ENCODE measurements at places on chromosomes 12 and 14. TPM values are rescaled to one million over a fixed set of nuclear protein-coding genes. Genes with fewer than 3 reads are reported as not detected.

Gene SERPINA3
- total RNA-seq: 200 TPM

GRCh38 chr12:120361506-120362208 is 7.3 kb downstream of the MSI1 start:
- no peaks in the 10 kb centered on the region for H3K36me3 ChIP-seq
- peak overlapping the region; percentile 8 for H3K4me3 ChIP-seq
- DNase-seq: peak; percentile 82
- H3K27ac ChIP-seq: no peak overlapping the region
- no peaks in the 10 kb centered on the region for H3K27me3 ChIP-seq

DNA sequence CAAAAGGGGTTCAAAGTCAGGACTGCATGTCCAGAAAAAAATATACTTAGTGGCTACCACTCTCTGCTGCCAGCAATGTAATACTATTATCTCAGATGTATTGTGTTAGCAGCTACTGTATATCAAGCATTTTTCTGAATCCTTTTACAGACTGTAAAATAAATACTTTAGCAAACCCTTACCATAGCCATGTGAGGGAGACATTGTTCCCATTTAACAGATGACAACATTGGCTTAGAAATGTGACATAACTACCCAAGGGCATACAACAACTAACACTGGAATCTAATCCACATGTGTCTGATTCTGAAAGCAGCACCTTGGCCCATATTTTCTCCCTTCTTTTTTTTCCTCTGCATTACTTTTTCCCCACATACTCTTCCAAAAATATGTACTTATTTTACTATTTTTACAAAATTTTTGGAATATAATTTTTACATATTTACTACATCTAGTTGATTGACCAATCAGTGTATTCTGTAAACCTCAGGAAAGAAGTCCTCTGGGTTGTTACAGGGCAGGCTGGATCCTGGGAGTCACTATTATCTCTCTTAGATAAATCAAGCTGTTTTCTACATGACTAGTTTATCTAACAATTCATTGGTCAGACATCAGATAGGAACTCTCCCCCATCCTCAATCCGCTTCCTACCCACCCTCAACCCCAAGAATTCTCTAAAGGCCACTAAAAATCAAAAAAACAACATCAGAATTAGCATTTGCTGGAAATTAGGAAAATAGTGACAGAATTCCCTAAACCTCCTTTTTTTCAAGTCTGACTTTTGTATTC is 154.1 kb downstream of the BTG1 start:
- no peak for DNase-seq
- no peaks in the 10 kb centered on the region for H3K27me3 ChIP-seq
- no peak overlapping the region for H3K4me3 ChIP-seq
- H3K36me3 ChIP-seq: no peaks in the 10 kb centered on the region
- no peak overlapping the region for H3K27ac ChIP-seq

Gene MYO1H
- not detected for total RNA-seq

GRCh38 chr14:93748208-93749075 is 39.8 kb downstream of the PRIMA1 start:
- H3K27me3 ChIP-seq: no peaks in the 10 kb centered on the region
- H3K36me3 ChIP-seq: no peaks in the 10 kb centered on the region
- no peak for DNase-seq
- no peak overlapping the region for H3K27ac ChIP-seq
- no peaks in the 10 kb centered on the region for H3K4me1 ChIP-seq

Gene PPP2R5C
- total RNA-seq: 128 TPM

DNA sequence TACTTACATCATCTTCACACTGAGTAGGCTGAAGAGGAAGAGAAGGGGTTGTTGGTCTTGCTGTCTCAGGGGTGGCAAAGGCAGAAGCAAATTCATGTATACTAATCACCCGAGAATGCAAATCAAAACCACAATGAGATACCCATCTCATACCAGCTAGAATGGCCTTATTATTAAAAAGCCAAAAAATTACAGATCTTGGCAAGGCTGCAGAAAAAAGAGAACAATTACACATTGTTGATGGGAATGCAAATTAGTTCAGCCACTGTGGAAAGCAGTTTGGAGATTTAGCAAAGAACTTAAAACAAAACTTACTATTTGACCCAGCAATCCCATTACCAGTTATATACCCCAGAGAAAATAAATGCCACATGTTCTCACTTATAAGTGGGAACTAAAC is 154.9 kb downstream of the SEC23A start:
- no peak overlapping the region for H3K27ac ChIP-seq
- H3K4me3 ChIP-seq: no peak overlapping the region
- no peaks in the 10 kb centered on the region for H3K27me3 ChIP-seq
- H3K4me1 ChIP-seq: no peaks in the 10 kb centered on the region

- no peaks in the 10 kb centered on the region for H3K4me1 ChIP-seq
- H3K27me3 ChIP-seq: no peaks in the 10 kb centered on the region
- H3K27ac ChIP-seq: no peak overlapping the region
- no peak for DNase-seq
- H3K36me3 ChIP-seq: no peaks in the 10 kb centered on the region
Observed at GRCh38 chr12:106487664-106488063, 95.1 kb upstream of the RFX4 start.

GRCh38 chr14:66758031-66758613 is 250.2 kb downstream of the GPHN start:
- H3K27ac ChIP-seq: no peak overlapping the region
- DNase-seq: no peak
- H3K27me3 ChIP-seq: no peaks in the 10 kb centered on the region
- no peaks in the 10 kb centered on the region for H3K36me3 ChIP-seq

GRCh38 chr12:72872238-72872887 is 600.2 kb downstream of the TRHDE start:
- no peaks in the 10 kb centered on the region for H3K36me3 ChIP-seq
- H3K4me1 ChIP-seq: no peaks in the 10 kb centered on the region
- H3K4me3 ChIP-seq: no peak overlapping the region
- no peak for DNase-seq

GRCh38 chr12:94240171-94240570 is 91.8 kb downstream of the PLXNC1 start:
- no peak overlapping the region for H3K27ac ChIP-seq

DNA sequence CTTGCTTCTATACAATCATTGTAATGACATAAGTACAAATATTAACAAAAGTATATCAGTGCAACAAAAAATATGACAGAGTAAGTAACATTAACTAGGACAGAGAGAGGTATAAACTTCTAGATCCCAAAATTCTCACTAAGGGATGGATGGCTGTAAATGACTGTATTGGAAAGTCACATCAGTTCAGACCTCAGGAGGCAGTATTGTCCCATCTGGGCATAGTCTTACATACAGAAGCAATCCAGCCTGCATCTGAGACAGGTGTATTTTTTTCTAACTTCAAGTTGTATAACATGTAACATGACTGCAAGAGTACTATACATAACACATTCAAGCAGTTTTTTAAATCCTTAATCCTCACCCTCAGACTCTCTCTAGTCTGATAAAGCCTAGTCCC is 99.0 kb downstream of the GARIN6 start:
- DNase-seq: no peak
- H3K4me1 ChIP-seq: peaks cover 2% of the 10 kb centered on the region
- no peaks in the 10 kb centered on the region for H3K36me3 ChIP-seq
- H3K27ac ChIP-seq: no peak overlapping the region
- no peaks in the 10 kb centered on the region for H3K27me3 ChIP-seq

DNA sequence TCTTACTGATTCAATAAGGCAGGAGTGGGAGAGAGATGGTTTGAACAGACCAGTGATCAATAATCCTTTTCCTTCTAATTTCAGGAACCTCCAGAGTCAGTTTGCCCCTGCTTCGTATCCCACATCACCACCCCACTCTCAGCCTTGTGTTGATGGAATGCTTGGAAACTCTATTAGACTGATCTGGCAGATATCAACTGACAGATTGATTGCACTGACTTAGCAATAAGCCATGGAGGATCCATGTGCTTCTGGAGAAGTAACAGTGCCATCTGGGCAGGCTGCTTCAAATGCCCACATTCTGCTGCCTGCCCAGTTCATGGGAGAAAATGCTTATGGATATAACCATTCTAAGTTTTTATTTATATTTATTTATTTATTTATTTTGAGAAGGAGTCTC is 218.0 kb downstream of the SLC2A13 start:
- peaks cover 2% of the 10 kb centered on the region for H3K4me1 ChIP-seq
- no peak for DNase-seq
- no peak overlapping the region for H3K4me3 ChIP-seq
- no peaks in the 10 kb centered on the region for H3K36me3 ChIP-seq
- no peaks in the 10 kb centered on the region for H3K27me3 ChIP-seq
- no peak overlapping the region for H3K27ac ChIP-seq

GRCh38 chr14:49977126-49977841 is 84.4 kb downstream of the ARF6 start:
- H3K4me1 ChIP-seq: peaks cover 2% of the 10 kb centered on the region
- H3K27ac ChIP-seq: peak overlapping the region; percentile 34
- H3K27me3 ChIP-seq: no peaks in the 10 kb centered on the region
- H3K36me3 ChIP-seq: no peaks in the 10 kb centered on the region
- no peak overlapping the region for H3K4me3 ChIP-seq
- no peak for DNase-seq

DNA sequence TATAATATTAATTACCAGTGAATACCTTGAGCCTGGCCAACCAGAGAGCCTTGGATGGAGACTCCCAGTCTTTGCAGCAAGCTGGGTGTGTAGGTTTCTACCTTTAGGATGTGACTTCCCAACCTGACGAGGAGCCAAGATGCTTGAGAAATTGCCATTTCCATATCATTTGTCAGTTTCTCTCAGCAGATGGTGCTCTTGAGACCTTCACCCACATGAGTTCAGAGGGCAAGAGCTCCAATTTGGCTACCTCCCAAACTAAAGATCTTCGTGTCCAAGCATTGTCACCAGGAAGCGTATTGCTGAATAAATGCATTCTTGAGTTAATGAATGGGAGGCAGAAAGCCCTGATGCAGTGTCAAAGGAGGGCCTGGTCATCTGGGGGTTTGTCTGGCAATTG is 106.4 kb upstream of the TBX5 start:
- no peaks in the 10 kb centered on the region for H3K4me1 ChIP-seq
- H3K27ac ChIP-seq: no peak overlapping the region
- no peak for DNase-seq
- no peak overlapping the region for H3K4me3 ChIP-seq
- no peaks in the 10 kb centered on the region for H3K36me3 ChIP-seq

- H3K36me3 ChIP-seq: no peaks in the 10 kb centered on the region
- no peaks in the 10 kb centered on the region for H3K4me1 ChIP-seq
- no peaks in the 10 kb centered on the region for H3K27me3 ChIP-seq
- DNase-seq: no peak
- no peak overlapping the region for H3K27ac ChIP-seq
- no peak overlapping the region for H3K4me3 ChIP-seq
Observed at GRCh38 chr12:1138691-1139090, 147.7 kb downstream of the ERC1 start.

DNA sequence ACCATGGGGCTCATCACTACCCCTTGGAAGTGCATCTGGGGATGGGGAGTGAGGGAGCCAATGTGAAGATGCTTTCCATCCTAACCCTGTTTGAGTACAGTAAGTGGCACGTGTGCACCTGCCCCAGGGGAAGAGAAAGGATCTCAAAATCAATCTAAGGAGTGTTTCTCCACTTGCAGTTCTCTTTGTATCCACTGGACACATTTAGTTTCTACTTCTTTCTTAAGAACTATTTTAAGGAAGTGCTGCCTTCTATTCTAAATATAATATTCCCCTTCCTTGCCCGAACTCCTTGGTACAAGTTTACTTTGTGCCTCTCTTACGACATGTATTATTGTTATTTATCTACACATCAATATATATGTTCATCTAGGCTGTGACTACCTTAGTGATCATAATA is 73.8 kb downstream of the TTC6 start:
- H3K4me1 ChIP-seq: no peaks in the 10 kb centered on the region
- no peak overlapping the region for H3K4me3 ChIP-seq
- H3K27me3 ChIP-seq: no peaks in the 10 kb centered on the region
- H3K27ac ChIP-seq: no peak overlapping the region

GRCh38 chr12:116803013-116803736 is 65.1 kb downstream of the RNFT2 start:
- no peaks in the 10 kb centered on the region for H3K4me1 ChIP-seq
- H3K27me3 ChIP-seq: no peaks in the 10 kb centered on the region
- DNase-seq: no peak
- H3K4me3 ChIP-seq: no peak overlapping the region
- no peaks in the 10 kb centered on the region for H3K36me3 ChIP-seq
- H3K27ac ChIP-seq: no peak overlapping the region
